ENCODE measurements at places on chromosomes 6 and 20. TPM values are rescaled to one million over a fixed set of nuclear protein-coding genes. Genes with fewer than 3 reads are reported as not detected.

DNA sequence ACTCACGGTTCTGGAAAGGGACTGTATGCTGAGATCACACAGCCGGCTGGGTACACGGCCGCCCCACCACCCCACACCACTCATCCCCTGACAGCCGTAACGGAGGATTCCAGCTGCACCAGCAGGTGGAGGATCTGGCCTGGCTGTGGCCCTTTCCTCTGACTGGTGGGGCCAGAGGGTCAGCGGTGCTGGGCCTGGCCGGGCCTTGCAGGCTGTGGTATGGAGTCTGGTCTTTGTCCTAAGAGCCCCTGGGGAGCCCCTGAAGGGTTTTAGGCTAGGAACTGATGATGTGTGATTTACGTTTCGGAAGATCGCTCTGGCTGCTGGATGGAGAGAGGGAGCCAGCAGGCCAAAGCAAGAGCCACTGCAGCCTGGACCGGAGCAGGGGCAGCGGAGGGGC, 26.6 kb downstream of the NOL4L start:
- no peak overlapping the region for H3K4me3 ChIP-seq
- DNase-seq, result no peak
- H3K36me3 ChIP-seq, result no peaks in the 10 kb centered on the region
- peaks cover 6% of the 10 kb centered on the region for H3K4me1 ChIP-seq
- no peak overlapping the region for H3K27ac ChIP-seq

Gene PFDN4
- 48.2 TPM for total RNA-seq

GRCh38 chr20:61977419-61977786, 88.3 kb downstream of the TAF4 start:
- no peaks in the 10 kb centered on the region for H3K4me1 ChIP-seq
- no peaks in the 10 kb centered on the region for H3K27me3 ChIP-seq
- no peak overlapping the region for H3K4me3 ChIP-seq
- H3K27ac ChIP-seq, result no peak overlapping the region

DNA sequence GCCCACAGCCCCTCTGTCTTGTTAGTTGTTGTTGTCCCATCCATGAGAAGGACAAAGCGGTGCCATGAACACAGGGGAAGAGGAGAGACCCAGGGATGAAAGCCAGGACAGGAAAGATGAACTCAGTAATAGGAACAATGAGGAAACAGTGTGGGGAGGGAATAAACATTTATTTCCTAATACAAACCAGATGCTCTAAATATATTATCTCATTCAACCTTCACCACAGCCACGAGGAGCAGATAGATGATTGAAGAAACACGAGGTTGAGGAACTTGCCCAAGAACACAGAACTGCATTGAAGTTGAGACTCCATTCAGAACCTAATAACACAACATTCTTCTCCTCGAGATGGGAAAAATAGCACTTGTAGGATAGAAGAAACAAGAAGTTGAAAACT, 53.0 kb upstream of the AIG1 start:
- no peak for DNase-seq
- H3K4me3 ChIP-seq, result no peak overlapping the region

GRCh38 chr6:34516391-34517324, 39.5 kb downstream of the SPDEF start:
- no peaks in the 10 kb centered on the region for H3K27me3 ChIP-seq
- DNase-seq, result no peak
- H3K27ac ChIP-seq, result no peak overlapping the region
- no peaks in the 10 kb centered on the region for H3K4me1 ChIP-seq
- H3K36me3 ChIP-seq, result no peaks in the 10 kb centered on the region
- no peak overlapping the region for H3K4me3 ChIP-seq

All from Panc1 (cell line).